ENCODE measurements at places on chromosomes 12 and 14.

GRCh38 chr14:91496790-91497189 is 13.3 kb downstream of the PPP4R3A start:
- DNase-seq = no peak

- no peak for DNase-seq
These were observed 723.7 kb upstream of the USP15 start for GRCh38 chr12:61536525-61536924.

DNA sequence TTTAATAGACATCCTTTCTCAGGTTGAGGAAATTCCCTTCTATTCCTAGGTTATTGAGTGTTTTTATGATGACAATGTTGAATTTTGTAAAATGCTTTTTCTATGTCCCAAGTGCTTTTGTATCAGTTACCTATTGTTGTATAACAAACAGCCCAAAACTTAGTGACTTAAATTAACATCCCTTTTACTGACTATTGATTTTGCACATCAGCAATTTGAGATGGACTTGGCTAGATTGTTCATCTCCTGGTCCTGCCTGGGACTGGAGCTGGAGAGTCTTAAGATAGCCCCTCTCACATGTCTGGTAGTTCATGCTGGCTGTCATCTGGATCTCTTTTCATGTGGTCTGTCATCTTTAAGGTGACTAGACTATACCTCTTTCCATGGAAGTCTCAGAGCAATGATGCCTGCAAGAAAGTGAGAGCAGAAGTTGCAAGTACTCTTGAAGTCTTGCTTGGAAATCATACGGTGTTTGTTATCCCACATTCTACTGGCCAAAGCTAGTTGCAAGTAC is 132.6 kb downstream of the RPAP3 start:
- DNase-seq = no peak

DNA sequence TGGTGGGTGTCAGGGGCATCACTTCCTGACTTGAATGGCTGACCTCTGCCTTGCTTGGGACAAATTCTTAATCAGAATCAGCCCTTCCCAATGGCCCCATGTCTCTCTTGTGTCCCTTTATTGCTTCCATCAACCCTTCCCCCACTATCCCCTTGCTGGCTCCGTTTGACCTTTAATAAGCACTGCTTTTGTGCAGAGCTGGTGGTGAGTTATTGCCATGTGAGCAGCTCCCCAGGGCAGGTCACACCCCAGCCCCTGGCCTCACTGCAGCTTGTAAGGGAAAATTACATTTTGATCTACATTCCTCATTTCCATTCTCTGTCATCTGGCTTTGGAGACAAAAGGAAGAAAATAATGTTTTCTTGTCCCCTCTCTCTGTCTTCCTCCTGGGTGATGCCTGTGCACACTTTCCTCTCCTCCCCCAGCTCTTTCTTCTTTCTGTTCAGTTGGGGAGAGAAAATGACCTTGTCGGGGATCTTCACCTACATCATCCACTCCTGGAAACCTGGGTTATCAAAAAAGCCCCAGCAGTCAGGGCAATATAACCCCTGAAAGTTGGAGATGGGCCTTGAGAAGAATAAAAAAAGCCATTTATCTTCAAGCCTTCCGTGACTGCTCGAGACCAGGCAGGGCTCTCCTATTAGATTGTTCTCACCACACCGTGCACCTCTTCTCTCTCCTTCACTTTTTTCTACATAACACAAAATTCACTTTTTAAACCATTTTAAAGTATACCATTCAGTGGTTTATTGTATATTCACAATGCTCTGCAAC is 100.4 kb upstream of the SRRM4 start:
- no peak for DNase-seq

DNA sequence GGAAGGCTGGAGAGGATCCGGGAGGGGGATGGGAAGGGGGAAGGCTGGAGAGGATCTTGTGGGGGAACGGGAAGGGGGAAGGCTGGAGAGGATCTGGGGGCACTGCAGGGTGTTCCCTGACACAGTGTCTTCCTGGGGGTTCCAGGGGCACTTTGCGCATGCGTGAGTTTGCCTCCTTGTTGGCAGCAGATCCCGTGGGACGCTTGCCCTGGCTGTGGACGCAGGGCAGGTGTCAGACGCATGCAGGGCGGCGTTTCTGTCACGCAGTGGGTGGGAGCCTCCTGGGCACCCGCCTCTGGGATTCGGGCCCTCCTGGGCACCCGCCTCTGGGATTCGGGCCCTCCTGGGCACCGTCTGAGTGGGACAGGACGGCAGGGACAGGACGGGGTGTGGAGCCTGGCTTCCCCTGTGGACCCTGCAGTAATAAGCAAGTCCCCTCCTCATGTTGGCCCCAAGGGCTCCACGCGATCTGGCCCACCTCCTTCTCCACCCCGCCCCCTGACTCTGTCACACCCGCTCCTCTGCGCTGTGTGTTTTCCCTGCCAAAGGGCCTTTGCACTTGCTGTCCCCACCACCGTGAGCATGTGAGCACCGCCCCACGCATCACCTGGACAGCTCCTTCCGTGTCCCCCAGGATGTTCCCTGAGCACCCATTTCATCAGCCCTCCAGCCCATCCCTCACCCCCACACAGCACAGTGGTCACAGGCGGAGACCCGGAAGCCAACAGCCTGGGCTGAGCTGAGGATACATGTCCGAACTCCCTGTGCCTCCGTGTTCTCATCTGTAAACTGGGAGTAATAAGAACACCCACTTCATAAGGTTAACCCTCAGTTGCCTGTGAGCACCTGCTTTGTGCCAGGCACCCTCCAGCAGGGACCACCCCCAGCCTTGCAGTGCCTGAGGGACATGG is 4.4 kb downstream of the MMP17 start:
- no peak for DNase-seq
